Activated effector memory CD4-positive, alpha-beta T cell treated with anti-CD3 and anti-CD28 coated beads, Interleukin-2, amount 50 U/mL, for 16 hours (primary cell): ENCODE measurements at places on chromosomes 12 and 14.

GRCh38 chr14:52314595-52315354 lies 663 bp downstream of the PTGER2 start:
- DNase-seq: peak; percentile 78

GRCh38 chr12:87848248-87848868 lies 180.8 kb downstream of the C12orf50 start:
- DNase-seq: no peak

- peak; percentile 80 for DNase-seq
Observed at GRCh38 chr14:64444984-64445845, 20.1 kb upstream of the AKAP5 start.

DNA sequence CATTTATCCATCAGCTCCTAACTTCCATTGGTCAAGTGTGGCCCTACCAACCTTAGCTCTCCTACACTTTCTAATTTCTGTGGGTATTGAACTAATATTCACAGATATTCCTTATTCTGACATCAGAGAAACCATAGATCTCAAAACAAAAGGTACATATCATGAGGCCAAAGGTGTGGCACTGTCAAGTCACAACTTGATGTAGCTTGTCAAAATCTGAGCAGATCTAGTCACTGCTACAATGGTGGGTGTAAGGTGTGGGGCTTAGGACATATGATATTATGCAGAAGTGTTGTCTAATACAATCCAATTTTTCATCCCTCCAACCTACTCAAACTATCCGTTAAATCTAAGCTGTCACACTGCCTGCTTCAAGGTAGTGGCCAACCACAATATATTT lies 114.0 kb upstream of the FAR2 start:
- DNase-seq: no peak

DNA sequence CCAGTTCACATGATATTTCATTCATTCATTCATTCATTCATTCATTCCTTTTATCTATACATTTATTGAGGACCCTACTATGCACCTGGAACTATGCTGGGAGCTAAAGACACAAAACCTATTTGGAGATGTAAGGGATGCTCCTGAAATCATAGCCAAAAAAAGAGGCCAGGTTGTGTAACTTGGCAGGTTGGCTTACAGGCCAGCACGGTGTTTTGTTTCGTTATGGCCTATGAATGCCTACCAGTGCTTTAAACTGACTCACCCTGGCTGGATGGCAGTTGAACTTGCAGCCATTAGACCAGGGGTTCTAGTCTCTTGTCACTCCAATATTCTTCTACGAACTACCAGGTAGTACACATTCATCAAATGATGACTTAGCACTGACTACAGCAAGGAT lies 15.7 kb downstream of the MAP3K9 start:
- DNase-seq: no peak

GRCh38 chr12:130573766-130574165 lies 142.3 kb downstream of the RIMBP2 start:
- DNase-seq: no peak
